Daoy (cell line): ENCODE measurements at places on chromosomes 5 and 9. TPM values are rescaled to one million over a fixed set of nuclear protein-coding genes. Genes with fewer than 3 reads are reported as not detected.

TRIM36 gene
- total RNA-seq = 6.3 and 13.3 TPM in 2 replicates

PCDHB8 gene
- total RNA-seq = 6.7 and 8.3 TPM in 2 replicates

OR1Q1 gene
- not detected in 2 replicates for total RNA-seq

ADAMTS12 gene
- 3.5 TPM in 2 replicates for total RNA-seq

ROR2 gene
- 1.8 and 2.8 TPM in 2 replicates for total RNA-seq

LCN12 gene
- total RNA-seq = not detected in 2 replicates

- no peak for DNase-seq
These were observed 20.5 kb upstream of the CDKN2AIPNL start for GRCh38 chr5:134432174-134432573.
